GM04503 (cell line): ENCODE measurements at places on chromosomes 1 and 21.

GRCh38 chr1:217875229-217875628, 244.1 kb downstream of the SPATA17 start:
- DNase-seq = no peak

GRCh38 chr1:55334160-55334559, 119.0 kb upstream of the USP24 start:
- DNase-seq = no peak

- DNase-seq = peak; percentile 50
Observed at GRCh38 chr1:71770121-71770520, 512.2 kb downstream of the NEGR1 start.

GRCh38 chr1:232875536-232875935, 70.3 kb downstream of the MAP10 start:
- DNase-seq = peak; percentile 62

- DNase-seq = no peak
Observed at GRCh38 chr1:235989105-235989504, 75.8 kb downstream of the NID1 start.
